ENCODE measurements at places on chromosomes 7 and 10.

DNA sequence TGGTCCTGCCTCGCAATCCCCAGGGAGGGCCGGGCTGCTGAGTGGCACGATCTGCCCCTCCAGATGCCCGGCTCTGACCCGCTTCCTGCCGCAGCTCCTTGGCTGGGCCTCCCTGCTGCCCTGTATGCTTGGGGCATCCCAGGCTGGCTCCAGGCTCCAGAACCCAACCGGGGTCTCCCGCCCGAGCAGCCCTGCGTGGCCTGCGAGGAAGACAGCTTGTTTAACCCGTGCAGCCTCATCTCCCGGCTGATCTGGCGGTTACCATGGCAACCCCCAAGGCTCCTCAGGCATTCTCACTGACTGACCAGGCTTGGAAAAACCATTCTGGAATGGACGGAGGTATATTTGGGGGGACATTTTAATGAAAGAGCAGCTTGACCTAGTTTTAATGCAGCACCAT, 232.4 kb upstream of the MYO3A start:
- DNase-seq: no peak

GRCh38 chr7:6271694-6272440, 557 bp downstream of the CYTH3 start:
- DNase-seq: no peak

GRCh38 chr7:152176797-152177196, 151.3 kb downstream of the GALNT11 start:
- DNase-seq: no peak

DNA sequence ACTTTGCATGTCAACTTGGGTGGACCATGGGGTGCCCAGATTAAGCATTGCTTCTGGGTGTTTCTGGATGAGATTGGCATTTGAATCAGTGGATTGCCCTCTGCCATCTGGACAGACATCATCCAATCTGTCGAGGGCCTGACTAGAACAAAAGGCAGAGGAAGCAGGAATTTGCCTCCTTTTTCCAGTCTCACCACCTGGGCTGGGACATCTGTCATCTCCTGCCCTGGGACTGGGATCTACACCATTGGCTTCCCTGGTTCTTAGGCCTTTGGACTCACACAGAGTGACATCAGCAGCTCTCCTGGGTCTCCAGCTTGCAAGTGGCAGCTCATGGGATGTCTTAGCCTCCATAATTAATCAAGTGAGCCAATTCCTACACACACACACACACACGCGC, 10.3 kb downstream of the SLC13A4 start:
- DNase-seq: peak; percentile 31

GRCh38 chr7:2882111-2882510, 38.0 kb upstream of the GNA12 start:
- DNase-seq: no peak

DNA sequence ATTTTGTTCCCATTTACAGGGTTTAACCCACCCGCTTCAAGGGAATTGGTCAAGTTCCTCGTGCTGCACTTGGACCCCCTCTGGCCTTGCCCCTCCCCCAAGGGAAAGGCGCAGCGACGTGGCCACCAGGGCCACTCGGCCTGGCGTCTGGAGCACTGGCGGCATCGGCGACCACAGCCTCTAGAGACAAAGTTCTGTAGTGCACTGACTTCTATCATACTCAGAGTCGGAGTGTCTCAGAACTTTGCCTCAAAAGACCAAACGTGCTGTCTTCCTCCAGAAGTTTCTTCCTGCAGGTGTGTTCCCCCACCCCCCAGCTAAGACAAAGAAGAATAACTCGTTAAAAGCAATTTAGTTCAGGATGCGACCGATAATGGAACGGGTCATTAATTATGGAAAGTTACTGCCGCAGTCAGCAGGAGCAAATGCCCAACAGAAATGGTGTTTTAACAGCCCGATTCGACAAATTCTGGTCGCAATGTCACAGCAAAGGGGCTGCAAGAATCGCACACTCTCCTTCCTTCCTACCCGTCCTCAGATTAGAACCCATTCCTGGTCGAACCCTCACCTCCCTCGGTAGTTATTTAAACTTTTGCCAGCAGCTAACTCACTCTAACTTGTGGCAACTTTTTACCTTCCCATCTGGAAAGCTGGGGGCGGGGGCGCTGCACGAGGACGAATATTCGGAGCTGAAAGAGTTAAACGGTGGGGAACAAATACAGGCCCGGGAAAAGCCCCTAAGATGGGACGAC, 202.1 kb upstream of the NFE2L3 start:
- DNase-seq: no peak

- peak; percentile 69 for DNase-seq
Measured at GRCh38 chr10:48465860-48466521, 138.9 kb downstream of the ARHGAP22 start.

DNA sequence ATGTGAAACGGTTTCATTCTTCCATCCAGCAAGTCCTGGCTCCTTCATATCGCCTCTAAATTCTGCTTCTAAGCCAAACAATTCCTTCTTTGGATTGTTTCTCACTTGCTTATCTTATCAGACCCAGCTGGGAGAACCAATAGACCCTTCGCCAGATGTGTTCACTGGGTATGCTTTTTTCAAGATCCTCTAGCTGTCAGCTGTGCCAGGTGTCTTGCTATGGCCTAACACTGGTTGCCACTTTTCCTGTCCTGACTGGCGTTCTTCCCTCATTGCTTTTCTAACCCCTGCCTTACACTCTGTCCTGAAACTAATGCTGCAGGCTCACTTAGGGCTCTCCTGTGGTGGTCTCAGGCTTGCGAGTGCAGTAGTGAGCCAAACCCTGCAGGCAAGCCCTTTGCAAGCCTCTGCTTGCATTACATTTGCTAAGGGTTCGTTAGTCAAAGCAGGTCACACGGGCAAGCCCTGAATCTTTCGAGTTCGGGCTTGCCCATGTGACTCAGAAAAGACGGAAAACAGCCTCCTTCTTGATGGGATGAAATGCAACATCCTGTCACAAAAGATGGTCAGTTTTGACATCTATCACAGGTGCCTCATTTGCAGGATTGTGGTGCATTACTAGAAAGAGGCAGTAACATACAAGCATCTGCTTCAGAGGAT, 92.8 kb downstream of the VWC2 start:
- no peak for DNase-seq

- no peak for DNase-seq
Measured at GRCh38 chr7:131047651-131048304, 279.9 kb upstream of the MKLN1 start.

DNA sequence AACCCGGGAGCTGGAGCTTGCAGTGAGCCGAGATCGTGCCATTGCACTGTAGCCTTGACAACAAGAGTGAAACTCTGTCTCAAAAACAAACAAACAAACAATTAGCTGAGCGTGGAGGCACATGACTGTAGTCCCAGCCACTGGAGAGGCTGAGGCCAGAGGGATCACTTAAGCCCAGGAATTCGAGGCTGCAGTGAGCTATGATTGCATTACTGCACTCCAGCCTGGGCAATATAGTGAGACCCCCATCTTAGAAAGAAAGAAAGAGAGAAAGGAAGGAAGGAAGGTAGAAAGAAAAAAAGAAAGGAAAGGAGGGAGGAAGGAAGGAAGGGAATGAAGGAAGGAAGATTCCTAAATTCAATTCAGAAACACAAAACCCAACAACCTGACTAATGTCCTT, 141.3 kb upstream of the TNRC18 start:
- no peak for DNase-seq

GRCh38 chr10:131858583-131859340, 42.0 kb upstream of the PPP2R2D start:
- DNase-seq: peak; percentile 71

- DNase-seq: no peak
Measured at GRCh38 chr10:61321041-61321857, 131.9 kb downstream of the TMEM26 start.

- DNase-seq: no peak
Measured at GRCh38 chr10:104403636-104404035, 50.0 kb downstream of the CFAP58 start.

DNA sequence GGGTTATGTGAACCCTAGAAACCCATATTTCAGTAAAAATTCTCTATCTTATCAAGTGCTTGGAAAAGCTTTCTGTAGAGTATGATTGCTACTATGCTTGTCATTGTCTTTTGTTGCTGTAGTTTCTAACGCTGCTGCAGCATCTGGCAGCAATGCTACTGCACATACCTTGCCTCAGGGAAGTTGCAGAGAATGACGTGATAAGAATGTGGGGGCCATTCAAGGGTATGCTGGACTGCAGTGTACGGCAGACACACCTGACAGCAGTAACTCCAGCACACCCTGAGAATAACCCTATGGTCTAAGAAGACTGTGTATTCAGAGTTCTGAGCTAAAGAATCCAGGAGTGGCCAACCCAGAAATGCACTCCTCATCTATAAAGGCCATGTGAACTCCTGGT, 20.5 kb downstream of the TRIM4 start:
- DNase-seq: no peak

DNA sequence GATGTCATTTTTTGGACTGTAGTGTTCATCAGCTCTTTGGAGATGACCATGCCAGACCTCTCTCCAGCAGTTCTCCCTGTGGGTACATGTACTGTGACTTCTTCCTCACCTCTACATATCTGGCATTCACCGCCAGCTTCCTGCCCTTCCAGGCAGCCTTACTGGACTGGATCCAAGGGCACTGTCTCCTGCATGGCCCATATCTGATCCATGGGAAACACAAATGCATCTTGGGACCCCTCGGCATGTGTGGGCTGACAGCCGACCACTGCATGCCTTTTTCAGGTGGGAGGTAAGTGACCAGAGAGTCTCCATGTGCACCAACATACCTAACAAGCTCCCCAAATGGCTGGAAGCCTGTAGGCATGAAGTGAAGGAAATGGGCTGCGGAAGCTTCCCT, 3.9 kb upstream of the BLVRA start:
- no peak for DNase-seq

DNA sequence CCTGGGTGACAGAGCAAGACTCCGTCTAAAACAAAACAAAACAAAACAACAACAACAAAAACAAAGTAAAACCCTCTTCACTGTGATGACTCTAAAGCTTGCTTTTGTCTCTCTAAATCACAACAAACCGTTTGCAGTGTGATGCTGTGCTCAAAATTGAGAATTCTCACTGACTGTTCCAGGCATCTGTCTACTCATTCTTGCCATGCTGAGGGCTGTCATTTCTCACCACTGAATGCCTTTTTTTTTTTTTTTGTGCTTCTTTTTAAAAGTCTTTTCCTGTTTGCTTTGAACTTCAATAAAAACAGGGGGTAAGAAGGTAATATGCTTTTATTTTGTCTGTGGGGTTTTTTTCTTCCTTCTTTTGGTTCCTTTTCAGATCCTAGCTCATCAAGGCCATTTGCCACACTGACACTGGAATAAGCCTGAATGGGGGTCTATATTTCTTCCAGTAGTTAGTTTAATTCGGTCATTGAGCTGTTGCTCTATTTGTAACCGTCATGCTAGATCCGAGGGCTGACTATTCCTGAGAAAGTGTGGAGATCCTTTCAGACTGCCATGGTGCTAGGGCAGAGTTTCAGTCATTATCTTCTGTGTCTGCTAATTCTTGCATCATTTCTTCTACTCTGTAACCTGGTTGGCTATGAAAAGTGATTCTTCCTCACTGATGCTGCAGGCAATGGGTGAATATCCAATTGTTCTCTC, 10.6 kb downstream of the FAS start:
- no peak for DNase-seq

GRCh38 chr7:33421429-33421828, 292.1 kb downstream of the BBS9 start:
- no peak for DNase-seq

DNA sequence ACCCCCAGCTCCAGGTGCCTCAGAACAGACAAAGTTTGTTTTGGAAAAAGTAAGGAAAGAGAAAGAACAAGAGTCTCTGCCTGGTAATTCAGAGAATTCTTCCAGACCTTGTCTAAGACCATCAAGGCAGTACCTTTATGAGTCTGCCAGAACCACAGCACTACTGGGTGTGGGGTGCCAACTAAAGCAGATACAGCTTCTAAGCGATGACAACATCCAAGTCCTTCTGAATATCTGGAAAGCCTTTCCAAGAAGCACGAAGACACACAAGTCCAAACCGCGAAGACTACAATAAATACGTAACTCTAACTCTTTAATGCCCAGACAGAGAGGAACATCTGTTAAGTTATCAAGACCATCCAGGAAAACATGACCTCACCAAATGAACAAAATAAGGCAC, 94.3 kb downstream of the SIRT1 start:
- DNase-seq: no peak

DNA sequence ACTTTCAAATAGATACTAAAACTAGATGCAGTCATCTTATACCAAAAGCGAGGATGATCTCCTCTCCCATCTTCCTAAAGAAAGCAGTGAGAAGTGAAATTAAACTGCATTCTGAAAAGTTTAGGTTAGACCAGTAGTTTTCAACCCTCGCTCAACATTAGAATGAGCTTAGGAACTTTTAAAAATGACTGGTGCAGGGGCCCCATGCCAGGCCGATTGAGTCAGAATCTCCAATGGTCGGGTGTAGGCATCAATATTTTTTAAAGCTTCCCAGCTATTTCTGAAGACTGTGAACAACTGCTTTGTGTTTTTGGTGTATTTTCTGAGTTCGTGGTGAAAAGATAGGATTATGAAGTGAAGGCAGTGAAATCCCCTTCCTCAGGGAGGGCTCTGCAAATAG, 146.0 kb downstream of the VTI1A start:
- DNase-seq: no peak

All from cardiac septum (tissue), 1 donor.